ENCODE measurements at places on chromosomes 4 and X.

- no peak for DNase-seq
These were observed 14.5 kb upstream of the TXLNG start for GRCh38 chrX:16771483-16772398.

DNA sequence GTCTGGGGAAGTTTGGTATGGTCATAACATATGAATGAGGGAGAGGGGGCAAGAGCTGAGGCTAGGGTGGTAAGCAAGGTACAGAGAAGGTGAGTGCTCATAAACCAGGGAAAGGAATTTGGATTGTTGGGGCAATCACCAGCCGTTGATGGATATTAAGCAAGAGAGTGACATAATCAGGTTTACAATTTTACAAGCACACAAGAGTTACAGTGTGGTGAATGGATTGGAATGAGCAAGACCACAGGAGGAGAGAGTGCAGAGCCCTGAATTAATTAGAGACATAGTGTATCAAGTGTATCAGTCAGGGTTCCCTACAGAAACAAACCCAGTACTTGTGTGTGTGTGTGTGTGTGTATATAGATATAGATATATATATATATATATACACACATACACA, 18.7 kb upstream of the FMR1NB start:
- DNase-seq: no peak

DNA sequence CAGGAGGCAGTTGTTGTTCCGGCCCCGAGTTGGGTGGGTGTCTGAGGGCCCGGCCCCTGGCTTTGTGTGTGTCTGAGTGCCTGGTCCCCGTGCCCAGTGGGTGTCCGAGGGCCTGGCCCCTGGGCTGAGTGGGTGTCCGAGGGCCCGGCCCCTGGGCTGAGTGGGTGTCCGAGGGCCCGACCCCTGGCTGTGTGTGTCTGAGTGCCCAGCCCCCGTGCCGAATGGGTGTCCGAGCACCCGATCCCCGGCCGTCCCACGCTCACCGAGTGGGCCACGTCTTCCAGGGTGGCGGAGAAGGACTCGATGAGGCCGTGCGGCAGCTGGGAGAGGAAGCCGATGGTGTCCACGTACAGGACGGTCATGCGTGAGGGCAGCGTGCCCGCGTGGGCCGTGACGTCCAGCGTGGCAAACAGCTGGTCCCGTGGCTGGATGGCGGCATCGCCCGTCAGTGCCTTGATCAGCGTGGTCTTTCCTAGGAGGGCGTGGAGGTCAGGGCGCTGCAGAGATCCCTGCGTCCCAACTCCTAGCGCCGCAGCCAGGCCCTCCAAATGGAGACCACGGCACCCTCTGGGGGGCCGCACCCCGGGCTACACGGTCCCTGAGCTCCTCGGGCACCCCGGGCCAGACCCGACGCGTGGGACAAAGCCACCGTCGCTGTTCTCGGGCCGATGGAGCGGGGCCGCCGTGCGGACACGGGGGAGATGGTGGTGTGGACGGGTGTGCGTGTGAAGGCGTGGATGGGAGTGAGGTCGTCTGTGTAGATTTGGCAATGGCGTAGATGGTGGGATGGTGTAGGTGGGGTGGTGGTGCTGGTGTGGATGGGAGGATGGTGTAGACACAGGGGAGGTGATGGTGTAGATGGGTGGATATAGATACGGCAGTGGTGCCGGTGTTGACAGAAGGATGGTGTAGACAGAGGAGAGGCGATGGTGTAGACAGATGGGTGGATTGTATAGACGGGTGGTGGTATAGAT, 7.2 kb downstream of the GTPBP6 start:
- DNase-seq: no peak

DNA sequence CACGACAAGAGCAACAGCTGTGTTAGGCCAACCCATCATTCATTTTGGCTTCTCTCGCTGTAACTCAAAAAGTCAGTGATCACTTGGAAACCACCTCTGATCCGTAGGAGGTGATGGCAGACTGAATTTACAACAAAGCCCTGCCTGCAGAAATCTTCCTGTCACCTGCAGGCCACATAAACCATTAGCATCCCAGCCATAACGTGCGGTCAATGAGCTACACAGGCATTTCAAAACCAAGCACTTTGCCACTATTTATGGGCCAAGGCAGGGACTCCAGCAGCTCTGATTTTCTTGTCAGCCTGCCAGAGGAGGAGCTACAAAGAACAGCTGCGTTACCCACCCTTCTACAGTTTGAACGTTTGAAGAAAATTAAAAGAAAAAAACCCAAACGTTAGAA, 228.1 kb upstream of the PPARGC1A start:
- no peak for DNase-seq

- no peak for DNase-seq
These were observed 331.1 kb downstream of the GRID2 start for GRCh38 chr4:92634882-92635281.

DNA sequence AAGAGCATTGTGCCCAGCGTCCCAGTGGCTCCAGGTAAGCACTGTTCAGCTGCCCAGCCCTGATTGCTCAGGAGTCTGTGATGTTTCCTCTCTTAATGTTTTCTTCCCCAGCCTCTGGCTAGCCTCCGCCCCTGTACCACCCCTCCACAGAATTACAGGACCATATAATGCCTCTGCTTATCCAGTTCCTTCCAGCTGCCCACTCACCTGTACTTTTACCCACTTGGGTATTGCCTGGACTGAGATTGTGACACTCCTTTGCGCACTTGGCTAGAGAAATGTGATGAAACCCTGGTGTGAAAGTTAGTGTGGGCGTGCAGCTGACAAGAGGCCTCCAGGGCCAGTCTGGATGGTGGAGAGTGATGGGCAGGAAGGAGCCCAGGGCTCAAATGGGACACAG, at the start of gene AWAT2:
Gene AWAT2 (minus strand): TSS at position 14 of the 400 bp plus-strand sequence. CDS start 6 bp downstream, at position 8.
- DNase-seq: no peak
